ENCODE measurements at places on chromosomes 1 and 21.

- no peak for DNase-seq
Measured at GRCh38 chr1:104574620-104575019, 824.9 kb downstream of the AMY1C start.

- no peak for DNase-seq
Measured at GRCh38 chr1:205770618-205771017, 4.7 kb downstream of the RAB29 start.

DNA sequence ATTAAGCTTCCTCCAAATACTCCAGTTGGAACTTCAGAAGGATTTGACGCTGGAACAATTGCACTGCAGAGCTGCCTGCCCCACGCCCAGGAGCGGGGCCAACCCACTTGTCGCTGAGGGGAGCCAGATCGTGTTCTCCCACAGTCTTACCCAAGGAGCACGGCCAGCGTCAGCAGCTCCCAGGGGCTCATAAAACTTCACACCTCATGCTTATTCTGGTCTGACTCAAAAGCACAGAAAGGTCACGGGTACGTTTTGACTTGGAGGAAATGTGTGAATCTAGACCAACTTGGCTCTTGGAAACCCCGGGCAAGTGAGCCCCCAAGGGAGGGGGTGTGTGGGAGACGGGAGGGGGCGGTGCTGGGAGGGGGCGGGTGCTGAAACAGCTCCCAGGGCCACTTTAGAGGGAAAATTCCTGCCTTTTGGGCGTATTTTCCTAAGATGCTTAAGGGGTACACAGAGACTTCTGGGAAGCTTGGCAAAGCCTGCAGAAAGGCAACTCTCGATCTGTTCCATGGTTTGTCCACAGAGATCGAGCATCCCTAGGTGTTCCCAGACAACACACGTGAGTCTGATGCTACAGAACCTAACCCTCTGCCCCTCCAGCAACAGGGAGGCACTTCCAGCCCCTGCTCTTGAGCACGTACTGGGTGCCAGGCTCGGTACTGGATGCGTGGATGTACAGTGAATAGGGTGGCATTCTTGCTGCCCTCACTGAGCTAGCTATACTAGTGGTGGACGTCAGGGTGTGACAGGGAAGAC lies 98.9 kb downstream of the DHRS3 start:
- no peak for DNase-seq

- no peak for DNase-seq
Measured at GRCh38 chr1:71823708-71824305, 458.5 kb downstream of the NEGR1 start.

GRCh38 chr1:83942914-83943313 lies 56.0 kb downstream of the TTLL7 start:
- no peak for DNase-seq

- DNase-seq, result no peak
Measured at GRCh38 chr1:15524021-15524282, at the start of gene CASP9. Gene CASP9 (minus strand): TSS chr1:15524215. CDS start chr1:15524200, 15 bp downstream.

GRCh38 chr1:52574594-52574993 lies 21.7 kb upstream of the TUT4 start:
- no peak for DNase-seq

GRCh38 chr1:77438236-77438913 lies 156.6 kb downstream of the AK5 start:
- no peak for DNase-seq

GRCh38 chr1:45018599-45019230 lies 6.7 kb downstream of the UROD start:
- DNase-seq, result no peak

DNA sequence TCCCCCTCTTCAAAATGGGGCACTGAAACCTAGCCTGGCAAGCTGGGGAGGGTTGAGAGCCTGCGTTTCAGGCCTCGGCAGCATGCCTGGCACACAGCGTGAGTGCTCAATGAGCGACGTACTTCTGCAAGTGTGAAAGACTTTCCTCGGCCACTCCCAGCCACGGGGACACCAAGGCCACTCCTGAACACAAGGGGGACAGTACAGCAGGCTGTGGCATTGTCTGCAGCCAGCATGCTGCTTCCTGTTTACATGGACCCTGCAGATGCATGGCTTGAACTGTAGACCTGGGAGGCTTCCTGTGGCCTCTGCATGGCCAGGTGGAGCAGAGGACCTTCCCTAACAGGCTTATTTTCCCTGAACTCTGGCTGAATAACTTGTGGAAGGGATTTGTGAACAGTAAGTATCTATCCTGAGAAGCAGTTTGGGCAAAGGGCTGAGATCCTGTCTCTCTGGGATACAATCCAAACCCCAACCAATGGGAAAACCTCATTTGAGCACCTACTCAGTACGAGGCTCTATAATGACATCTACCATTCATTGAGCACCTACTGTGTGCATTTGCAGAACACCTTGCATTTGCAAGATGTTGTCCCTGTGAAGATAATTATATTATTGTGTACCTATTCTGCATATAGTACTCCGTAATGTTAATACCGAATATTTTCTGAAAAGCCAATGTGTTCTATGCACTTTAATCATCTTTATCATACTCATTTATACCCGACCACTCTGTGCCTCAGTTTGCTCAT lies 9.9 kb upstream of the HSPG2 start:
- DNase-seq, result no peak

Data from left renal pelvis (tissue), 4 donors.